ENCODE measurements at places on chromosomes 2 and 18. TPM values are rescaled to one million over a fixed set of nuclear protein-coding genes. Genes with fewer than 3 reads are reported as not detected.

- DNase-seq = no peak
- H3K27me3 ChIP-seq = no peaks in the 10 kb centered on the region
- no peak overlapping the region for H3K4me3 ChIP-seq
- H3K36me3 ChIP-seq = no peaks in the 10 kb centered on the region
- H3K4me1 ChIP-seq = peaks cover 17% of the 10 kb centered on the region
- no peak overlapping the region for H3K27ac ChIP-seq
Observed at GRCh38 chr2:219293736-219294231, 14.6 kb downstream of the DNAJB2 start.

DNA sequence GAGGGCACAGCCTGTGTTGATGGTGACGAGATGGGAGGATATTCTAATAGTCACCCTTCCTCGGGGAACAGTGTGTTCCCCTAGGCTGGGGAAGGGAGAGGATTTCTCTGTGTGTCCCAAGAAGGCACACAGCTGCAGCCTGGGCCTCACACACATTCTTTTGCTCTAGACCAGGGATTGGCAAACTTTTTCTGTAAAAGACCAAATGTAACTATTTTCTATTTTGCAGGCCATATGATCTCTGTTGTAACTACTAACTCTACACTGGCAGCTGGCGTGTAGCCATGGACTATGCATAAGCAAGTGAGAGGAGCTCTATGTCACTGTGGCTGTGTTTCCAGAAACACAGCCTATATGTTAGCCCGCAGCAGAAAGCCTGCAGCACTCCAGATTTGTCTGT lies 65.8 kb downstream of the ARHGAP28 start:
- peak overlapping the region; percentile 14 for H3K27ac ChIP-seq
- H3K36me3 ChIP-seq = no peaks in the 10 kb centered on the region
- H3K27me3 ChIP-seq = no peaks in the 10 kb centered on the region
- peak; percentile 72 for DNase-seq

DNA sequence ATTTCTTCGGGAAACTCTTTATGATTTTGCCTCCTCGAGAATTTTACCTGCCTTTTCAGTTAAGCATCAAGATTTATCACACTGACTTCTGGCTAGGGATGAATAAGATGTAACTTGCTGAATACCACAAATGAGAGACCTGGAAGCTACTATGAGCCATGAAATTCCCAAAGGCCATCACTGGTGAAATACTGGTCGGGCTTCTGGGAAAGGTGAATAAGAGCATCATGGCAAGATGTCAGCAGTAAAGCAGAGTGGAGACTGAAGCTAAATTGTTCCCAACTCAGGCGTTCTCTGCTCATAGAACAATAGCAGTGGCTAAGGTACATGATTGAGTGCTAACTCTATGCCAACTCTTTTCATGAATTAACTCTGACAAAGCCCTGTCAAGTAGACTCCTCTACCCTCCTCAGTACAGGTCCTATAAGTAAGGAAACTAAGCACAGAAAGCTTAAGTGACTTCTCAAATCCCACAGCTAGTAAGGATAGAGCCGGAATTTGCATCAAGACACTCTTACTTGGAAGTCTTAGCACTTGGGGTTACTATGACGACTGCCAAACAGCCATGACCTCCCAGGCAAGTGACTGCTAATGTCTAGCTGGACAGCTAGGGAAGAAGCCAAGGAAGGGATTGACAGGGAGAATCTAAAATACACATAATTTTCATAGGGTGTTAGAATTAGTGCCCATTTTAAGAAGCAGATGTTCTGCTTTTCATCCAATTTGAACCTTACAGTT lies 22.7 kb upstream of the DSC3 start:
- H3K27ac ChIP-seq = no peak overlapping the region
- no peak overlapping the region for H3K4me3 ChIP-seq
- DNase-seq = no peak
- H3K36me3 ChIP-seq = no peaks in the 10 kb centered on the region

- peaks cover 10% of the 10 kb centered on the region for H3K4me1 ChIP-seq
- no peak overlapping the region for H3K27ac ChIP-seq
- H3K36me3 ChIP-seq = no peaks in the 10 kb centered on the region
Observed at GRCh38 chr2:42823744-42824453, 31.5 kb upstream of the HAAO start.

Gene D2HGDH
- 36.1 TPM for total RNA-seq
